Activated naive CD4-positive, alpha-beta T cell treated with anti-CD3 and anti-CD28 coated beads, Interleukin-2, amount 10 ng/mL, durations not matched to agents 5 hours and 36 hours (primary cell): ENCODE measurements at places on chromosomes 16 and 17. TPM values are rescaled to one million over a fixed set of nuclear protein-coding genes. Genes with fewer than 3 reads are reported as not detected.

G6PC3 gene
- total RNA-seq = 18.1 TPM

CD79B gene
- 38.2 TPM for total RNA-seq

PARN gene
- total RNA-seq = 36.8 TPM

NXPH3 gene
- total RNA-seq = not detected

ATF7IP2 gene
- 41.6 TPM for total RNA-seq

SRSF2 gene
- 318 TPM for total RNA-seq

KRTAP3-3 gene
- not detected for total RNA-seq

RAB26 gene
- total RNA-seq = 0.15 TPM

MBTD1 gene
- 14.9 TPM for total RNA-seq

CD300H gene
- total RNA-seq = not detected

ORAI3 gene
- 27.4 TPM for total RNA-seq

VAT1L gene
- total RNA-seq = not detected

KRT32 gene
- not detected for total RNA-seq

EVPL gene
- 0.18 TPM for total RNA-seq

OR4D1 gene
- 0.86 TPM for total RNA-seq

CRHR1 gene
- total RNA-seq = not detected

TPSG1 gene
- not detected for total RNA-seq

ICAM2 gene
- 133 TPM for total RNA-seq

HOXB1 gene
- total RNA-seq = not detected

ITGA2B gene
- 0.65 TPM for total RNA-seq
